ENCODE measurements at places on chromosomes 3 and 15. TPM values are rescaled to one million over a fixed set of nuclear protein-coding genes. Genes with fewer than 3 reads are reported as not detected.

Gene ASB14
- not detected for total RNA-seq

Gene TM4SF1
- total RNA-seq, result 20.1 TPM

Gene MYEF2
- total RNA-seq, result 27.6 TPM

Gene SNURF
- total RNA-seq, result 36.7 TPM

Gene MUC20
- total RNA-seq, result 3.5 TPM

Gene PLA2G4D
- total RNA-seq, result not detected

Gene GREM1
- not detected for total RNA-seq

Gene CHRFAM7A
- total RNA-seq, result 1.9 TPM

Gene IL17RB
- total RNA-seq, result 0.42 TPM

Gene BTD
- total RNA-seq, result 7.2 TPM

Gene CYP11A1
- total RNA-seq, result not detected

Data from MCF 10A (cell line).